ENCODE measurements at places on chromosomes 2 and 18. TPM values are rescaled to one million over a fixed set of nuclear protein-coding genes. Genes with fewer than 3 reads are reported as not detected.

GRCh38 chr2:129404000-129404685, 575.3 kb upstream of the RAB6C start:
- DNase-seq: no peak
- H3K27ac ChIP-seq: no peak overlapping the region
- H3K27me3 ChIP-seq: no peaks in the 10 kb centered on the region

GRCh38 chr18:42649331-42650035, 466.0 kb downstream of the RIT2 start:
- H3K4me1 ChIP-seq: no peaks in the 10 kb centered on the region
- no peak overlapping the region for H3K27ac ChIP-seq
- DNase-seq: no peak
- H3K36me3 ChIP-seq: no peaks in the 10 kb centered on the region
- H3K4me3 ChIP-seq: no peak overlapping the region
- no peaks in the 10 kb centered on the region for H3K27me3 ChIP-seq

- no peak for DNase-seq
- no peak overlapping the region for H3K27ac ChIP-seq
- H3K36me3 ChIP-seq: no peaks in the 10 kb centered on the region
- no peak overlapping the region for H3K4me3 ChIP-seq
Observed at GRCh38 chr2:1654696-1655374, 89.5 kb downstream of the PXDN start.

DNA sequence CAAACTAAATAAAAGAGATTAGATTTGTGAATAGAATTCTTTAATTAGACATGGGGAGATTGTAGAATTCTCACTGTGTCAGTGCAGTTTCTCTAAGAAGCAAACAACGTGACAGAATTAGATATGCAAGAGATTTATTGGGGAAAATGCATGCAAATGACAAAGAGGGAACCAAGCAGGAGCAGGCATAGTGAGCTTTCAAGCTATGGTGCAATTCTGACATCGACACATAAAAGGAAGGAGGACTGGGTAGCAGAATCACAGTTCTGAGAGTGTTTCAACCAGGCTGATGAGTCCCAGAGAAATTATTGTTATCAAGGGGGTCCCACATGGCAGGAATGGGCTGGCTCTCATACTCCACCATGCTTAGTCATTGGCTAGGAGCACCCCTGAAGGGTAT, 338.4 kb downstream of the FIGN start:
- H3K27me3 ChIP-seq: no peaks in the 10 kb centered on the region
- H3K36me3 ChIP-seq: no peaks in the 10 kb centered on the region
- no peak overlapping the region for H3K4me3 ChIP-seq
- no peaks in the 10 kb centered on the region for H3K4me1 ChIP-seq

GRCh38 chr2:183024339-183025095, 13.7 kb downstream of the NCKAP1 start:
- H3K27ac ChIP-seq: no peak overlapping the region
- no peak for DNase-seq
- H3K36me3 ChIP-seq: no peaks in the 10 kb centered on the region
- no peaks in the 10 kb centered on the region for H3K4me1 ChIP-seq
- peaks cover 3% of the 10 kb centered on the region for H3K27me3 ChIP-seq

DNA sequence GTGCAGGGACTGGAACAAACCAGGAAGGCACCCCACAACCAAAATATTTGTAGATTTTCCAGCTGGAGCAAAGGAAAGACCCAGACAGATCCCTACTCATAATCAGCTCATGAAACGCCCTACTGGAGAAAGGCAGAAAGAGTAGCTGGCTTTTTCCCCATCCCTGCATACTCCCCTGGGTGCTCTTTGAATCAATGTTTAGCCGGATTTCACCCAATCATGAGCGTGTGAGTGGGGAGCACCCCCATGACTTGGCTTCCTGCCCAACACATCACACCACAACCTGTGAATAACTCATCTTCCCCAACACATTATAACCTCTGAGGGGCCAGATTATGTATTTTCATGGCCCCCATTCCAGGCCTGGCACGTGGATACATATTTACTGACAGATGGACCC, 35.1 kb upstream of the SLC14A1 start:
- no peaks in the 10 kb centered on the region for H3K27me3 ChIP-seq
- peak overlapping the region; percentile 53 for H3K4me3 ChIP-seq
- DNase-seq: peak; percentile 76
- H3K27ac ChIP-seq: no peak overlapping the region

- H3K27ac ChIP-seq: no peak overlapping the region
- DNase-seq: no peak
- H3K4me1 ChIP-seq: no peaks in the 10 kb centered on the region
- no peak overlapping the region for H3K4me3 ChIP-seq
- H3K27me3 ChIP-seq: no peaks in the 10 kb centered on the region
- no peaks in the 10 kb centered on the region for H3K36me3 ChIP-seq
Observed at GRCh38 chr2:163572850-163573249, 163.0 kb downstream of the FIGN start.

GRCh38 chr2:175251425-175252041, 70.0 kb upstream of the ATP5MC3 start:
- peaks cover 2% of the 10 kb centered on the region for H3K27me3 ChIP-seq
- no peaks in the 10 kb centered on the region for H3K4me1 ChIP-seq
- no peak overlapping the region for H3K4me3 ChIP-seq
- H3K36me3 ChIP-seq: no peaks in the 10 kb centered on the region

GRCh38 chr2:112644155-112644932, 1.4 kb upstream of the SLC20A1 start:
- H3K36me3 ChIP-seq: peaks cover 21% of the 10 kb centered on the region
- no peak overlapping the region for H3K27ac ChIP-seq
- peaks cover 42% of the 10 kb centered on the region for H3K4me1 ChIP-seq
- no peaks in the 10 kb centered on the region for H3K27me3 ChIP-seq
- no peak for DNase-seq
- peak overlapping the region; percentile 78 for H3K4me3 ChIP-seq

DNA sequence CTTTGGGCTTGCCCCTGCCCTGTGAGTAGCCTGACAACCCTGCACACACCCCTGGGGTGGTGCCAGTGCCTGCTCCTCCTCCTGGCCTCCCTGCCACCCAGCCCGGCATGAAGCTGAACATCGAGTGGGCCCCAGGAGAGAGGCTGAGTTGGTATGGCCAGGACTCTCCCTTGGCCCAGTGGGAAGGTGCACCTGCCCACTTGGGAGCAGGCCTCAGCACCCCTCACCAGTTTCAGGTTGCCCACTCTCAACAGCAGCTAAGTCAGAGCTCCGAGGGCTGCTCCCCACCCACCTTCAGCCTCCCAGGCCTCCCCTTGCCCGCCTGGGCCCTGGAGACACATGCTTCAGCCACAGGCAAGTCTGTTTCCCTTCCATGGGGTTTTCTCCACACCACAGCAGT, 203.1 kb downstream of the KLHL29 start:
- no peaks in the 10 kb centered on the region for H3K27me3 ChIP-seq
- no peaks in the 10 kb centered on the region for H3K4me1 ChIP-seq
- H3K36me3 ChIP-seq: no peaks in the 10 kb centered on the region

DNA sequence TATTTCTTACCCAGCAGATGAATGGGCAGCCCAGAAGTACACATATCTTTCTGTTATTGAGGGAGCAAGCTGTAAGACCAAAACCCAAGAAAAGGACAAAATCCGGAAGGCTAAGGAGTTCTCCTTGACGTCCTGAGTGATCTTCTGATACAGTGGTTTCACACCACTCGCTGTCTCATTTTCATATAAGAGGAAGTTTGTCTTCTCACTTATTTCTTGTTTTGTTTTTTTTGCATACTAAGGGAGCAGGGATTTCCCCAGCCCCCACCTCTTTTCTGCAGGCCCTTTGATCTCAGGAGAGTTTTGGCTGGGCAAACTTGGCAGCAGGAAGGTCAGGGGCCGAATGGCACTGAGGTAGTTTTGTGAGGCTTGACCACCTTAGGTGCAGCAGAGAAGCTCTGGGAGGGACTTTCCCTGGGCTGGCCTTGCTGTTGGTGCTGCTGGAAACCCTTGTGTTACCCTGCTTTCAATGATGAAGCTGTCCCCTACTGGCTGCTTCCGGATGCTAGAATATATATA, 13.3 kb downstream of the CHRNA1 start:
- peak; percentile 12 for DNase-seq
- no peaks in the 10 kb centered on the region for H3K27me3 ChIP-seq
- H3K27ac ChIP-seq: no peak overlapping the region
- H3K36me3 ChIP-seq: no peaks in the 10 kb centered on the region
- H3K4me3 ChIP-seq: no peak overlapping the region

- no peaks in the 10 kb centered on the region for H3K36me3 ChIP-seq
- no peak overlapping the region for H3K27ac ChIP-seq
- H3K4me3 ChIP-seq: no peak overlapping the region
- no peaks in the 10 kb centered on the region for H3K4me1 ChIP-seq
- no peaks in the 10 kb centered on the region for H3K27me3 ChIP-seq
- no peak for DNase-seq
Observed at GRCh38 chr2:33426666-33427231, 49.7 kb upstream of the RASGRP3 start.

DNA sequence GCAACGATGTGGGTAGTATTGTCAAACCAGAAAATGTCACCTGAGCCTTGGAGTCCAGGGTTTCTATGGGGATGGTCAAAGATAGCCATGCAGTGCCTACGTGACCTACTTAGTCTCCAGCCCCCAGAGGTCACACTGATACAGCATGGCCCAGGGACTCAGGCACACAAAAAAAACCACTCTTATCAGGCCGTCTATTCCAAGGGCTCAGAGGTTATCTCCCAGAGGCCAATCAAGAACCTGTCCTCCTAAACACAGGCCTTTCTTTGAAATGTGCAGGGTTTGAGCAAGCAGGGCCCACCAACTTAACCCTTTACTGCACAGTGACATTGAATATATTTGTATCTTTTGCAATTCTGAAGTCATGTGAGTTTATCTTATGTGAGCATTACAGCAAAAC, 82.7 kb downstream of the MRO start:
- no peaks in the 10 kb centered on the region for H3K4me1 ChIP-seq
- no peaks in the 10 kb centered on the region for H3K27me3 ChIP-seq
- no peaks in the 10 kb centered on the region for H3K36me3 ChIP-seq
- DNase-seq: no peak

DNA sequence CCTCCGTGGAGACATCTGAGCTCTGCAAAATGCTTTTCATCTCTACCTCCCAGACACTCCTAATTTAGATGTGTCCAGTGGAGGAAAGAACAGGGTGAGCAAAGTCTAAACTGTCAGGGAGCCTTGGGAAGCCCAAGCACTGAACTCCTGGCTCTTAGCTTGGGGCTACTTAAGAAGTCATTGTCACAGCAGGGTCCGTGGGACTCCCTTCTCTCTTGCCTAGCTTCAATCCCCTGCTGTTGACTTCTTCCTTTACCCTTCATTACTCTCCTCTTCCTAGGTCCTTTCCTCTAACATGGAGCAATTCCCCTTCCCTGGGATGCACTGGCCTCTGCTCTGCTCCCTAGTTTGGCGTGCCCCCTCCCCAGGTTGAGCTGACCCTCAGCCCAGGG, 3.4 kb downstream of the OSR1 start:
- DNase-seq: no peak
- no peaks in the 10 kb centered on the region for H3K36me3 ChIP-seq
- H3K27me3 ChIP-seq: peaks cover 94% of the 10 kb centered on the region
- H3K27ac ChIP-seq: no peak overlapping the region

GRCh38 chr2:47414682-47415458, 11.9 kb downstream of the MSH2 start:
- H3K27ac ChIP-seq: no peak overlapping the region
- no peaks in the 10 kb centered on the region for H3K4me1 ChIP-seq
- no peak overlapping the region for H3K4me3 ChIP-seq
- H3K36me3 ChIP-seq: peaks cover 62% of the 10 kb centered on the region
- no peaks in the 10 kb centered on the region for H3K27me3 ChIP-seq
- no peak for DNase-seq

DNA sequence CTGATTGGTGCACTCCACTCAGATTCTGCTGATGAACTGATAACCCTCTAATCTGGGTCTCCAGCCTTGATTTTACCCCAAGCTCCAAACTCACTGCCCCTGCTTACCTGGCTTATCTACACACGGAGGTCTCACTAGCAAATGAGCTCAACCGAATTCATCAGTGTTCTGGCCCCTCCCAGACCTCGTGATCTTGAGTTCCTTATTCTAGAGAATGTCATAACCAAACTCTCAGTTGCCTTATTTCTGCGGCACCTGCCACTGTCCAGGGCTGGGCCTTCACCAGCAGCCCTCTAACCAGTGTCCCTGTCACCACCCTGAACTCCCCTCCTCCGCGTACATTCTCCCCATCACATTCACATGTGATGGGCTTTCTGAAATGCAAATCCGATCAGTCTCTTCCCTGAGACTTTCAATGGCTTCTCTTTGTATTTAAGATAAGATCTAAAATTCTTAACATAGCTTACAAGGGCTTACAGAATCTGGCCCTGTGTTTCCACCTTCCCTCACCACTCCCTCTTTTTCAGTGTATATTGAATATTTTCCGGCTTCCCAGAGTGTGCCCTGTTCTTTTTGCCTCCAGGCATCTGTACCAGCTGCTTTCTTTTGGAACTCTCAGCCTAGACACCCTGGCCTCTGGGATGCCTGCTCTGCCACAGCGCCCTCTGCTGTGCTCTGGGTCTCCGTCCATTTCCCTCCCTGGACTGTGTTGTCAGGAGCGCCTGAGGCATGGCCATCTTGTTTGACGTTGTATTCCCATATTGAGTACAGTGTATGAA, 31.1 kb downstream of the NAB1 start:
- peak; percentile 42 for DNase-seq
- no peaks in the 10 kb centered on the region for H3K27me3 ChIP-seq
- H3K4me3 ChIP-seq: no peak overlapping the region
- H3K36me3 ChIP-seq: no peaks in the 10 kb centered on the region
- peaks cover 16% of the 10 kb centered on the region for H3K4me1 ChIP-seq

The CCDC74B gene
- total RNA-seq: 0.38 TPM

The PSMA8 gene
- not detected for total RNA-seq

The DHRS9 gene
- total RNA-seq: not detected

The ADI1 gene
- 30.2 TPM for total RNA-seq

The UGT1A3 gene
- not detected for total RNA-seq

All from CD4-positive, alpha-beta T cell (primary cell).